ENCODE measurements at places on chromosomes 12 and 14. TPM values are rescaled to one million over a fixed set of nuclear protein-coding genes. Genes with fewer than 3 reads are reported as not detected.

The USP44 gene
- total RNA-seq = 3.2 TPM

GRCh38 chr14:38723959-38724358 is 379.1 kb downstream of the SEC23A start:
- DNase-seq = no peak

The ANKRD9 gene
- total RNA-seq = 5.2 TPM

- DNase-seq = no peak
Measured at GRCh38 chr12:122322501-122322900, 56.2 kb upstream of the VPS33A start.

The EIF2S1 gene
- total RNA-seq = 176 TPM

- no peak for DNase-seq
Measured at GRCh38 chr12:124881123-124881522, 17.5 kb upstream of the SCARB1 start.

DNA sequence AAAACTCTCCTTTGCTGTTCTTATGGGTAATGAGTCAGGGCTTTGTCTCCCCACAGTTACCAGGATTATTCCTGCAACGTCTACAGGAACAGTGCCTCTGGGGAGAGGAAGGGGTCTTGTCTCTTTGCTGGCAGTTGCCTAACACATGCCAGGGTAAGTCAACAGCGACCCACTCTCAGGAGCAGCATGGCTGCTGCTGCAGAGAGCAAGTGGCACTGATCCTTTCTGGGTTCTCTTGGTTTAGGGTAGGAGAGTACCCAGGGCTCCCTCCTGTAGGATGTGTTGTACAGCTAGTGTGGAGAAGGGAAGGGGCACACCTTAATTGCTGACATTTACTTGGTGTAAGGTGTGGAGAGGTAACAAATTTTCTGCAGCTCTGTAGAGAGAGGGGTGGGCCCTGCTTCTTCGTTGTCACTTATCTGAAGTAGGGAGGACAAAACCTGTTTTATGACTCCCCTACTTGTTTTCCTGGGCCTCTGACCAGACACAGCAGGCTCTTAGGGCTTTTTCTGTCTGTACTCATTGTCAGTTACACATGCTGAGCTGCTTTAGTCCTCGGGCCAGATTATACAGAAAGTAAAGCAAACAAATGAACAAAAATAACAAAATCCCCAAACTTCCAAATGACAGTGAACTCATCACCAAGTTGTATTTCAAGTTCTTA is 168.2 kb downstream of the ACSS3 start:
- DNase-seq = no peak
